ENCODE measurements at places on chromosomes 7 and 10.

DNA sequence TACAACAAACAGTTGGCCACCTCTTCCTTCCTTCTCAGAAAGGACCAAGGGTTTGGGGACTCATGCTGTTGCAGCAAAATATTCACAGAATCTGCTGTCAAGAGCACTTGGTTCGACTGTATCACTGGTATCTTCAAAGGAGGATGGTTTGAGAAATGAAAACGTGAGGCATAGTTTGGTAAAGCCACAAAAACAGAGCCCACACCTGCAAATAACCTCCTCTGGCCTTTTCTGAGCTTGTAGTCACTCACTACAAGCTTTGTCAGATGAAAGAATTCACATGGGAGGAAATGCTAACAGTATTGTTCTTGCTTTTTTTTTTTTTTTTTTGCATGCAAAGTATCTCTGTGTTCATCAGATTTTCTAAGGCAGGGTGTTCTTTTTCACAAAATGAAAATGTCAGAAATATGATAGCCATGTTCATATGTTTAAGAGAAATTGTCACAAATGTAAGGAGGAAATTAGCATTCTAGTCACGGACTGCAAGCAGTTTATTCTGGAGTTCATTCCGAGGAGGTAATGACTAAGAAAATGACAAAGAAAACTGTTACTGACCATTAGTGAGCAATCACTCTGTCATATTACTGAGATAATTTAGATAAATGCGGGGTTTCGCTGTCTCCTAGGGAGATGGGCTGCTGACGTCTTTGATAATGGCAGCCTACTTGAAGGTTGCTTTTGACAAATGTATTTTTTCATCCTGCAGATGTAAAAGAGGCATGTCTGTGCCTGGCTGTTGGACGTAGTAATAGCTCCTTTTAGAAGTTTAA, 117.8 kb upstream of the MYO3A start:
- no peak for DNase-seq

- DNase-seq, result no peak
Measured at GRCh38 chr10:91974960-91975359, 51.4 kb downstream of the BTAF1 start.

GRCh38 chr7:27647046-27647445, 15.6 kb downstream of the HIBADH start:
- no peak for DNase-seq

DNA sequence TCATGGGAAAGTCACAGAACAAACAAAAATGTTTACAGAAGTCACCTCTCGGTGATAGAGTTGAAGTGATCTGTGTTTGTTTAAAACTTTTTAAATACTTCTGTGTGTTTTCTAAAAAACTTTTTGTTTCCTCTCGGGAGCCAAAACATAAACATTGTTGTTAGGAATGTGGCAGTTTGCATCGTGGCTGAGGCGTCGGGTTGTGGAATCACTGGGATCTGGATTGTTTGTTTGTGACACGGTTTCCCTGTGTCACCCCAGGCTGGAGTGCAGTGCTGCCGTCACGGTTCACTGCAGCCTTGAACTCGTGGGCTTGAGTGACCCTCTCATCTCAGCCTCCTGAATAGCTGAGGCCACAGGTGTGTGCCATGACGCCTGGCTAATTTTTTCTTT, 29.0 kb upstream of the SUN1 start:
- DNase-seq, result no peak

- no peak for DNase-seq
Measured at GRCh38 chr10:100934084-100934659, 21.4 kb downstream of the SLF2 start.

DNA sequence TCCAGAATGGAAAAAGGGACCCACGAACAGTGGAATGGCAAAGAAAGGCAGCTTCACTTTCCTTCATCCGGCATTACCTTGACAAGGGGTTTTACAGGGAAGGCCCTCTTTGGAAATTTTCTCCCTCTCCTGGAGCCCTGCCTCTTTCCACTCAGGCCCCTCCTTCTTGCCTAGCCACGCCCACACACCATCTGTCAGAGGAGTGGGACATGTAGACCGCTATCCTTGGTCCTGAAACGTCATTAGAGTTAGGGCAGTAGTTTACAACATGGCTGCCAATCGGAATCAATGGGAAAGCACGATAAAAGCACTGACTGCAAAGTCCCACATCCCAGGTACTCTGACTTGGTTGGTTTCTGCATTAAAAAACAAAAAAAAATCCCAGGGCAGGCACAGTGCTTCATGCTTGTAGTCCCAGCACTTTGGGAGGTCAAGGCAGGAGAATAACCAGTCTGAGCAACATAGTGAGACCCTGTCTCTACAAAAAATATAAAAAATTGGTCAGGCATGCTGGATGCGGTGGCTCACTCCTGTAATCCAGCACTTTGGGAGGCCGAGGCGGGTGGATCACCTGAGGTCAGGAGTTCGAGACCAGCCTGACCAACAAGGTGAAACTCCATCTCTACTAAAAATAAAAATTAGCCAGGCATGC, 96.4 kb downstream of the MARCHF5 start:
- DNase-seq, result peak; percentile 2

DNA sequence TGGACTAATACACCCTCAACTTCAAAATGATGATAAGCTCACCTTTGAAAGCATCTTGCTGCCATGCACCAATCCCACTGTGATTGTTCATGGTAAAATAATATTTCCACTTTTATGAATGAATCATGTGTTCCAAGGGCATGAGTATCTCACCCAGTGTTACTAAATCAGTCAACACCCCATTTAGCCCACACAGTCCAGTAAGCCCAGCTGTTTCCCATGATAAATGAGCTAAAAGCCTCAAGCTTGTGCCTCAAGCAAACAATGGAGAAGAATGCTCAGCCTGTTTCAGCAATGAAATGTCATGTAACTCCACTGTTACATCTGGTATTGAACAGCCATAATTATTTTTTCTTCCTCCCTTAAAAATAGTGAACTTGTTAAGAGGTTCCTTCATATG, 442.5 kb downstream of the XPNPEP1 start:
- DNase-seq, result no peak

GRCh38 chr10:6148908-6149307, 53.8 kb upstream of the PFKFB3 start:
- DNase-seq, result no peak

Data from activated CD4-positive, alpha-beta T cell treated with anti-CD3 and anti-CD28 coated beads for 24 hours (primary cell).